ENCODE measurements at places on chromosomes 3 and 15.
A peak's percentile ranks its signal among the peaks of the same experiment; 100 is the strongest.

DNA sequence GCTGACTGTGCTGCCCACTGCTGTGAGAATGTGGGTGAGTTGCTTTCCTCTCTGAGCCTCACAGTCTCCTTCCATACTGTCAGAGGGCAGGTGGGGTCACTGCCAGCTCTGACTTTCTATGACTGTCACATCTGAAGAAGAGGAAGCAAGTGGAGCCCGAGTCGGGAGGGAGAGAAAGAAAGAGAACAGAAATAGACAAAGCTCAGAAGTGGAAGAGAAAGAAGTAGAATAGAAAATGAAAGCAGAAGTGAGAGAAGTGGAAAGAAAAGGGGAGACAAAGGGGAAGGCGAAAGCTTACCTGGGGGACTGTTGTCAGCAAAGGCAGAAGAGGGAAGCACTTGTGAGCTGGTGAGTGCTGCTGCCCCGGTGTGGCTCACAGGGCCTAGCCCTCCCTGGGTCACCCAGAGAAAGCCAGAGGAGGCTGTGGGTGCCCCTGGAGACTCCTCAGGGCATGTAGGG is 57.9 kb downstream of the EPHB1 start:
- peak; percentile 24 for DNase-seq

GRCh38 chr3:65873028-65873427 is 165.7 kb downstream of the MAGI1 start:
- no peak for DNase-seq

GRCh38 chr3:150061288-150062024 is 90.8 kb upstream of the PFN2 start:
- DNase-seq, result no peak

GRCh38 chr15:70158309-70159000 is 60.7 kb upstream of the TLE3 start:
- no peak for DNase-seq

GRCh38 chr3:138361561-138361971 is 13.2 kb downstream of the MRAS start:
- DNase-seq, result no peak

GRCh38 chr3:30695302-30696061 is 89.1 kb downstream of the TGFBR2 start:
- DNase-seq, result no peak

DNA sequence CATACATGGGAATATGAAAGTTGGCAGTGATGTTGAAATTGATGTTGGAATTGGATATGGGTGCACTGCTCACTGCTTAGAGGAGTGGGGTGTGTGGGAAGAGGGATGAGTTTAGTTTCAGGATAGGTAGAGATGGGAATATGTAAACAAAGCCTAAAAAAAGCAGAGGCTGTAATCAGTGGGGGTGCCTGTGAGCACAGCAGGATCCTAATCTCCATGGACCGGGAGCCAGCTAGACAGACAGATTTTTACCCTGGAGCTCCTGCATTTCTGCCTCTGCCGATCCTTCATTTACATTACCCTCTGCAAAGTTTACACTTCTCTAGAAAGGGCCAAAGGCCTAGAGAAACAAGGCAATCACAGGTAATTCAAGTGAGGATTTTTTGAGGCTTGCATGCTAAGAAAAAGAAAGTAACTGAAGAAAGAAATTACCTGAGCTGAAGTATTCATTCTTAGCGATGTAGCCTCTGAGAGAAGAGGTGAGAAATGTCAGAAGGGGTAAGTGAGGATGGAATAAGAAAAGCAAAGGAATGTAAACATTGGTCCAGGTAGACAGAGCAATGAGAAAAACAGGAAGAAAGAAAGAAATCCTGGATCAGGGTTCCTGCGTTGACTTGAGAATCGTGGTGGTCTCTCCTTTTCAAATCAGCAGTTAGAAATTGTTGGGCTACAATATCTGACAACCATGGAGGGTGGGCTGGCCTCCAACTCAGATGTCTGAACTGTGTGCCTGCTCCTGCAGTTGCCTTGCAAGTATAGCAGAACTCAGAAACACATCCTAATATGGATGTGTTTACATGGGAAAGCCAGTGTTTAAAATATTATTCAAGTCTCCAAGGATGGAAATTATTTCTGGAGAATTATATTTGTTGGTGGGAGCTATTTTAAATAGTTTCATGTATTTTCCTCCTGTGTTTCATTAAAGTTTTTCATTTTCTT is 79.8 kb downstream of the CRTC3 start:
- no peak for DNase-seq

GRCh38 chr3:156252656-156253055 is 132.3 kb downstream of the KCNAB1 start:
- no peak for DNase-seq

DNA sequence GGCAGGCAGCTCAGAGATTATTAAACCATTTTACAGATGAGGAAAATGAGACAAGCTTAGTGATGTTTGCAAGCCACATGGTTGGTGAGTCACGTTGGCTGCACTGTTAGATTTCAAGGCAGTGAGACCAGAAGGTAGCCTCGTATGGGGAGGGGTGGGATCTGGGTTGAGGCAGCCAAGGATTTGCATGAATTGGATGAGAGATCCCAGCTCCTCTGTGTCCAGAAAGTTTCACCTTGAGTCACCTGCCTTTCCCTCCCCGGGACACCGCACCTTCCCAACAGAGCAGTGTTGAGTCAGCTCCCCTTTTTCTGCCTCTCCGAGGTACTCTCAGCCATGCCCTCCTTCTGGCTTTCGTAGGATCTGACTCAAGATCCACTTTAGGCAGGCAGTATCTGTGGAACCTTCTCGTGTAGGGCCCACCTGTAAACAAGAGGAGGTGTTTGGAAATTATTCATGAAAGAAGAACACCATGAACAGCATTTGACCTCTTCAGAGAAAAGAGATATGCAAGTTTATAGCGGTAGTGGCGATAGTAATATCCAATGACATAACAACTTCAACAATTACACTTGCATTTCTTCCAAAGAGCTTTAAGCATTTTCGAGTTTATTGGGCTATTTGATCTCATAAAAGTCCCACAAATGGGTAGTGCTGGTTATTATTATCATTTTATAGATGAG is 46.8 kb upstream of the VPS8 start:
- DNase-seq, result no peak

GRCh38 chr3:157500232-157500631 is 3.0 kb downstream of the VEPH1 start:
- DNase-seq, result no peak

DNA sequence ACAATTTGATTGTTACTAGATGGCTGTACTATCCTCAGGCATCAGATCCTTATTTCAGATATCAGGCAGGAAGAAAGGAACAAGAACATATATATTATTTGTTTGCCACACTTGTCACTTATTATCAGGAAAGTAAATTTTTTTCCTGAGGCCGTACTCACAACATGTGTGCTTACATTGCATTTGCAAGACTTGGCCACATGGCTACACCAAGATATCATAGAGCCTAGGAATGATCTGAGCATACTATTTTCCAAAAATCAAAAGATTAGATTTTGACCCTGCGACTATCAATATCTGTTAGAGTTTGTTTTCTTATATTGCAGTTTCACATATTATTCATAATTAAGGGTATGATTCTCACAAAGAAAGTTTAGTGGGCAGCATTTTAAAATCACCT is 426.2 kb upstream of the BCHE start:
- DNase-seq, result no peak

- DNase-seq, result no peak
Measured at GRCh38 chr3:8307545-8308110, 194.0 kb upstream of the LMCD1 start.

All from inflammatory macrophage (primary cell).